ENCODE measurements at places on chromosomes 6 and 20.
A peak's percentile ranks its signal among the peaks of the same experiment; 100 is the strongest.

DNA sequence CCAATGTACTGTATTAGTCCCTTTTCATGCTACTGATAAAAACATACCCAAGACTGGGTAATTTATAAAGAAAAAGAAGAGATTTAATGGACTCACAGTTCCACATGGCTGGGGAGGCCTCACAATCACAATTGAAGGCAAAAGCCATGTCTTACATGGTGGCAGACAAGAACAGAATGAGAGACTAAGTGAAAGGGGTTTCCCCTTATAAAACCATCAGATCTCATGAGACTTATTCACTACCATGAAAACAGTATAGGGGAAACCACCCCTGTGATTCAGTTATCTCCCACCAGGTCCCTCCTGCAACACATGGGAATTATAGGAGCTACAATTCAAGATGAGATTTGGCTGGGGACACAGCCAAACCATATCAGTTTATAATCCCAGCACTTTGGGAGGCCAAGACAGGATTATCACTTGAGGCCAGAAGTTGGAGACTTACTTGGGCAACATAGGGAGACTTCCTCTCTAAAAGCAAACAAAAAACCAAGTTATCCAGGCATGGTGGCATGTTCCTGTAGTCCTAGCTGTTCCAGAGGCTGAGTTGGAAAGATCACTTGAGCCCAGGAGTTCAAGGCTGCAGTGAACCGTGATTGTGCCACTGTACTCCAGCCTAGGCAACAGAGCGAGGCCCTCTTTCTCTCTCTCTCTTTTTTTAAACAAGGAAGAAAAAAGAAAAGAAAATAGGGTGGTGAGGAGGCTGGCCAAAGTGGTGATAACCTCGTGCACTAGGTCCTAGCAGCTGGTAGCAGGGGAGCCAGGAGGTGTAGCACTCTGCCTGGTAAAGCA is 22.9 kb upstream of the DDR1 start:
- DNase-seq, result no peak

DNA sequence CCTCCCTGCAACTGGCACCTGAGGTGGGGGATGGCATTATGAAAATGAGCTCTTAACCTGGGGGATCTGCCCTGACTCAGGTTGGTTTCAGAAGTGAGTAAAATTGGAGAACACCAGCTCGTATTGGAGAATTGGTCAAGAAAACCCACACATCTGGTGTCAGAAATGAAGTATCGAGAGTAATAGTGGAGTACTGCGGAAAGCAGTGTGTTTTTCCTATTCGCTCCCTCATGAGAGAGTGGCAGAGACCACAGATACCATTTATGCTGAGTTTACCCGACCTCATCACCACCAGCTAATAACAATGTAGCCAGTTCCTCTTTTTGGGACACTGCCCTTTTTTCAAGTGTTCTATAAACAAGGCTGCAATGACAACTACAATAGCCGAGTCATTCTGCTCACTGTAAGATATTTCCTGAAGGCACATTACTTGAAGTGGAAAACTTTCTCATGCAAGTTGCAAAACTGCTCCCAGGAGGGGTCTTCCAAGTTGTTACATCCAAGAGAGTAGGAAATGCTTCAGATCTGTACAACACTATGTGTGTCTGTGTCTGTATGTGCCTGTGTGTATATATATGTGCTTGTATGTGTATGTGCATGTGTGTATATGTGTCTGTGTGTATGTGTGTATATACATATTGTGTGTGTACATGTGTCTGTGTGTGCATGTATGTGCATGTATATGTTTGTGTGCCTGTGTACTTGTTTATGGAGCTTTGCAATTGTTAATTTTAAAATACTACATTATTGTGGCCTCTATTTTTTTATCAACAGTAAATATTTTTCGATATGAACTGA is 106.0 kb upstream of the CST7 start:
- DNase-seq, result no peak

- DNase-seq, result no peak
These were observed 8.9 kb downstream of the TIAM2 start for GRCh38 chr6:155004017-155004416.

- no peak for DNase-seq
These were observed 75.6 kb upstream of the RNF24 start for GRCh38 chr20:4090756-4091489.

DNA sequence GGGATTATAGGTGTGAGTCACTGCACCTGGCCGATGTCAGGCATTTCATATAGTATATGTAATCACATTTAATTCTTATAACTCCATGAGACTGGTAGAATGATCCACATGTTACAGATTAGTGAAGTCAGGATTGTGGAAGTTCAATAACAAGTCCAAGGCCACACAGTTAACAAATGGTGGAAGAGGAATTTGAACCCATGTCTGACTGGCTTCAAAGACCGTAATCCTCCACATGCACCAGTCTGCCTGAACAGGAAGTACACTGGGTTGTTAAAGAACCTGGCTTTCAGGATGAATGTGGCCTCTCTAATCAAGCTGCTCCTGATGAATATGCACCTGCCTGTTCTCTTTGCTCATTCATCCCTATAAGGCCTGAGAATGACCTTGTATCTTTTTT is 122.0 kb upstream of the HDAC2 start:
- DNase-seq, result no peak

GRCh38 chr6:132244744-132245143 is 156.5 kb downstream of the MOXD1 start:
- DNase-seq, result no peak

- peak; percentile 78 for DNase-seq
These were observed 20.7 kb upstream of the TRIM27 start for GRCh38 chr6:28944412-28944865.

DNA sequence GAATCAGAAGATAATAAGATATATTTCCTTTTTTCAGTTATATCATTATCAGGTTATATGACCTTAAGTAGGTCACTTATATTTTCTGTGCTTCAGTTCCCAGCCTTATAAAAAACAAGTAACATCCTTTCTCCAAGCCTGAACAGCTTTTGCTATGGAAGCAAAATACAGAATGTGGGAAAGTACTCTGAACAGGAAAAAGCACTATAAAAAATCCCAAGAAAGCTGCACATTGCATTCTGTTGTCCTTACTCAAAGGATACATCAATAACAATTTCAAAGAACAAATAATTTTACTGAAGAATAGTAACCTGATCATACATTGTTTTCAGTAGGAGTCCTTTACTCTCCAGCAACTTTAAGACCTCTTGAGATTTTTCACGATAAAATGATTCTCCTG is 56.4 kb downstream of the SLC35A1 start:
- no peak for DNase-seq

- no peak for DNase-seq
These were observed 85.6 kb downstream of the GPR6 start for GRCh38 chr6:110063594-110064263.

DNA sequence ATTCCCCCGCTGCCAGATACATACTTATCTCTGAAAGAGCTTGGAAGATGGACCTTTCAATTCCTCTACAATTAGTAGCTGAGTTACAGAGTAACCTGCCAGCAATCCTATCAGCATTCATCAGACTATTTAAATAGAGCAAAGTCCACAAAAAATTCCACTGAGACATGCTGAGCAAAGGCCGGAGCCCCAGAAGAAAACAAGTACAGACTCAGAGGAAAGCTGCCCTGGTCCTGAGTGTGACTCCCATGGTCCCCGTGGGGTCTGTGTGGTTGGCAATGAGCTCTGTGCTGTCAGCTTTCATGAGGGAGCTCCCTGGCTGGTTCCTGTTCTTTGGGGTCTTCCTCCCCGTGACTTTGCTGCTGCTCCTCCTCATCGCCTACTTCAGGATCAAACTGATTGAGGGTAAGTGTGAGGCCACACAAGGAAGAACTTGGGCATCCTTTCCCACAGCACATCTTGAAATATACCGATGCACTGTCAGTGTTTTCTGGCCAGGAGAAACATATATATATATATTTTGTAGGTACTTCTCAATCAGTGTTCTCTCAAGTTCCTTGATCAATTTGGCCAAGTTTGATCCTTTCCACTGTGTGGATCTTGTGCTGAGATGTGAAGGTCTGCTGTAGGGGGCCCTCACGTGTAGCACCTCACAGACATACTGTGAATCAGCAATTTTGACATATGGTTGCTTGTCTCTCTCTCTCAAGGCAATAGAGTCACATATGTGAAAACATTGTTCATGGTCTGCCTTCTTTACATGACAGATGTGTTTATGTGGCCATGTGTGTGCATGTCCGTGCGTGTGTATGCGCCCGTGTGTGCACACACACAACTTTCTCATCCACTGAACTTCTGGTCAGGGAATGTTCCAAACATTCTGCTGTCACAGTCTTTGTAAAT is at the start of gene SMLR1:
SMLR1 (plus strand) TSS at position 160 of the 903 bp plus-strand sequence; CDS start at position 168, 8 bp downstream.
- no peak for DNase-seq

DNA sequence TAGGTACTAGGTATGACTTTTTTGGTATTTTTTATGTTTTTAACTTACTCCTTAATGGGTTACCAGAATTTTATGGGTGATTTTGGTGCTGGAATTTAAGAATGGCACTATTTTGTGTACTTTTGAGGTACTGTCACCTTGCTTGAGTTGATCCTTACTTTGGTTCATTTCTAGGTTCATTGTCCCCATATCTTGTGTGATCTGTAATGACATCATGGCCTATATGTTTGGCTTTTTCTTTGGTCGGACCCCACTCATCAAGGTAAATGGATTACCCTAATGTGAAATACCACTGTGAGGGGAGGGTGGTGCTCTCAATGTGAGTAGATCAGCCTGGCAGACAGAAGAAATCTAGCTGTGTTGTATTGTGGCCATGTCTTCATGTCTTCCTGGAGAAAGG is 57.9 kb downstream of the CDS2 start:
- no peak for DNase-seq

DNA sequence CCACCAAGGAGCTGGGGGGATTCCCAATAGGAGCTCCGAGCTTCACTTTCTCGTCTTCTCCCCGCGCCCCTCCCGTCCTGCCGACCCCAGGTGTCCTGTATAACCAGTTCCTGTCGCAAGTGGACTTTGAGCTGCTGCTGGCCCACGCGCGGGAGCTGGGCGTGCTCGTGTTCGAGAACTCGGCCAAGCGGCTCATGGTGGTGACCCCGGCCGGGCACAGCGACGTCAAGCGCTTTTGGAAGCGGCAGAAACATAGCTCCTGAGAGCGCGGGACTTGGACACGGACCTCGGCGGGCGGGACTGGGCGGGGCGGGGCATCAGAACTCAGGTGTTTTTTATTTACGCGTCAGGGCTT is 340 bp upstream of the VARS2 start:
- DNase-seq, result peak; percentile 10

Measured in SK-N-DZ (cell line).